Epithelial cell of umbilical artery (primary cell): ENCODE measurements at places on chromosomes 1 and 21. TPM values are rescaled to one million over a fixed set of nuclear protein-coding genes. Genes with fewer than 3 reads are reported as not detected.

The C1orf116 gene
- not detected in 2 replicates for total RNA-seq

The SRM gene
- total RNA-seq = 13.3 and 14.6 TPM in 2 replicates

The TMEM61 gene
- total RNA-seq = not detected in 2 replicates

The NBPF3 gene
- total RNA-seq = 5.2 and 14.3 TPM in 2 replicates

The FCRL2 gene
- total RNA-seq = not detected in 2 replicates

The RNU1-1 gene
- total RNA-seq = under 0.01 and 5,836 TPM in 2 replicates

The PRAMEF5 gene
- not detected in 2 replicates for total RNA-seq

The UTS2 gene
- under 0.01 TPM in 1 of 2 replicates, not detected in the other for total RNA-seq

The KRTAP13-2 gene
- not detected in 2 replicates for total RNA-seq

The LENEP gene
- 0.76 TPM in 1 of 2 replicates, not detected in the other for total RNA-seq

The ANKRD65 gene
- total RNA-seq = under 0.01 TPM in 1 of 2 replicates, not detected in the other
